ENCODE measurements at places on chromosomes 2 and 18.
A peak's percentile ranks its signal among the peaks of the same experiment; 100 is the strongest.

- peak; percentile 35 for DNase-seq
Observed at GRCh38 chr18:25921677-25922421, 168.6 kb downstream of the SS18 start.

- no peak for DNase-seq
Observed at GRCh38 chr2:1060372-1060771, 109.7 kb downstream of the SNTG2 start.

- DNase-seq = no peak
Observed at GRCh38 chr2:87403893-87404175, 344.1 kb upstream of the PLGLB2 start.

GRCh38 chr2:120722246-120722567 lies 13.5 kb upstream of the GLI2 start:
- no peak for DNase-seq

- DNase-seq = no peak
Observed at GRCh38 chr2:30421026-30421603, 25.9 kb upstream of the LCLAT1 start.

GRCh38 chr2:68387408-68388350 lies 22.6 kb downstream of the PLEK start:
- no peak for DNase-seq
